ENCODE measurements at places on chromosomes 3 and 15. TPM values are rescaled to one million over a fixed set of nuclear protein-coding genes. Genes with fewer than 3 reads are reported as not detected.

The ADGRG7 gene
- not detected for total RNA-seq

DNA sequence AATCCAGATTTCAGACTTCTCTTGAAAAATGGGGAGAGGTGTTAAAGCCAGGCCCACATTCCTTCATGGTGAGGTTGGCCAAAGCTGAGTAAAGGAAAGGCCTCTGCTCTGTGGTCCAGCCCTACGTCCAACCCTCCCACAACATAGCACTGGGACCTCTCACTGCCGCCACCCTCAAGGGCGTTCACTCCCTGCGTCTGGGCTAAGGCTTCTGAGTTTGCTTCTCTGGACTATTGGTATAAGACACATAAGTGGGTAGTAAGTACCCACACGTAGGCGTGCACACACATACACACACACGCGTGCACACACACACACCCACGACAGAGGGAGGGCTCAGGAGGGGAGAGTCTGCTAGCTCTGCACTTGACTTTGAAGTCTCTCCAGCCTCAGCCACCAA lies 80.2 kb upstream of the PXYLP1 start:
- no peak for DNase-seq

DNA sequence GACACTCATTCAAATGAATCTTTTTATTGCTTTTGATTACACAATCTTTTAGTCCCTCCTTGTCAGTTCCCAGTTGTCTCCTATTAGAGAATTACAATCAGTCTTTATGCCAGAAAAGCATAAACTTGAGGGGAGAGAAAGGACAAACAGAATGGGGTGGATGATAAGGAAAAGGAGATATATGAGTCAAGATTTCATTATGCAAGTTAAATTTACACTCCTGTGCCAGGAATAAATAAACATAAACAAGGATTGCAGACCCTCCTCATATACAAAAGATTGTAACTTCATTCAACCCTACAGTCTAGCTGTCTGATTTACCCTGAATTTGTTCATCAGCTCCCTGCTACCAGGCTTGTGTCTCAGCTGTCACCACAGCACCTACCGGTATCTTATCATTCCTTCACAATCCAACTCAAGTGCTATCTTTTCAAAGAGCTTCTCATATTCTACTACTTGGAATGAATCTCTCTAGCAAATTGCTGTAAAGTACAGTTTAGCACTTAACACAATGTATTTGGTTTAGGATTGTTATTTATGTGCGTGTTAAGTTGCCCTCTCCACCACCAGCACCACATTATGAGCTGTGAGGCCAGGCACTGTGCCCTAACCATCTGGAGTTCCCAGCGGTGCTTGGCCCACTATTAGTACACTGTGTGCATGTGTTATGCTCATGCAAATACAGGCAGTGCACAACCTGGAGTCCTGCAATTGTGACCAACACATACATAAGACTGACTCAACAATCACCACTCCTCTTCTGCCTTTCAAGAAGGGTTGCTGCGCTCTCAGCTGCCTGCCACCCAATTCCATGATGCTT lies 504.1 kb downstream of the TBL1XR1 start:
- DNase-seq: no peak

The POPDC2 gene
- 1.1 TPM for total RNA-seq

- peak; percentile 88 for DNase-seq
These were observed 20.9 kb downstream of the CD276 start for GRCh38 chr15:73704869-73705645.

The GMNC gene
- total RNA-seq: under 0.01 TPM

DNA sequence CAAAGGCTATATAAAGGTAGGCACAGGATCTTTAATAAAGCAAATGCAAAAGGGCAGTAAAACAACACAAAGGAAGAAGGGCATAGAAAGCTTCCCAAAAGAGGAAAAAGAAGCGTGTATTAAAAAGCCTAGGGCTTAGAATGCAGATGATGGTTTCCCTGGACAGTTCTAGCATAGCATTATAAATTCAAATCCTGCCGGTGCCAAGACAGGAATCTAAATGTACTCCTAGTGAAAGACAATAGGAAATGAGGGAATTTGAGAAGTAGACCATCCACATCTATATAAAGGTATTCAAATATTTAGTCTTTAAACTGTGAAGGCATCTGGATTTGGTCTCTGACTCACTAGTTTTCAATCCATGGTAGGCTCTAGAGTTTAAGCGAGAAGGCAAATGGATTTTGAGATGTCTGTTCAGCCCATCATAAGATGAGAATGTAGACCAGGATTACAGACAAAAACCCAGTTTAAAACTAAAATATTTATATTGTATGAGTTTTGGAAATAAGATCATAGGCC lies 431.8 kb downstream of the TBL1XR1 start:
- no peak for DNase-seq

DNA sequence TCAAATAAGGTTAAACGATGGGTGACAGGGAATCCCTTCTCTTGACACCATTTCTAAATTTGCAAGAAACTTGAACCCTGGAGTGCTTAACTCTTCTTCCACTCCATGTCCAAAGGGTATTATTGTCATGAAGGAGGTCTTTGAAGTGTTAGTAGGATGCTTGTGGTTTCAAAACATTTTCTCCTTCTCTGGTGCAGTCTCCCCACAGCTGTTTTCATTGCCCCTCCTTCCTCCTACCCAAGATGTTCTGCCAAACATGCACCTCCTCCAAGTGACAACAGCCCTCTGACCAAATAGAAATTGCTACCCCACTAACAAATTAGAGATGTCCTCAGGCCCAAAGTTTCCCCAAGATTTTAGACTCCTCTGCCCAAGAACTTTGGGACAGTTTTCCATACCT lies 151.4 kb downstream of the POLR2M start:
- DNase-seq: no peak

- DNase-seq: peak; percentile 52
These were observed 82.0 kb downstream of the LYSMD4 start for GRCh38 chr15:99651023-99651807.

- peak; percentile 51 for DNase-seq
These were observed 20.8 kb downstream of the ARL14 start for GRCh38 chr3:160697637-160698380.

DNA sequence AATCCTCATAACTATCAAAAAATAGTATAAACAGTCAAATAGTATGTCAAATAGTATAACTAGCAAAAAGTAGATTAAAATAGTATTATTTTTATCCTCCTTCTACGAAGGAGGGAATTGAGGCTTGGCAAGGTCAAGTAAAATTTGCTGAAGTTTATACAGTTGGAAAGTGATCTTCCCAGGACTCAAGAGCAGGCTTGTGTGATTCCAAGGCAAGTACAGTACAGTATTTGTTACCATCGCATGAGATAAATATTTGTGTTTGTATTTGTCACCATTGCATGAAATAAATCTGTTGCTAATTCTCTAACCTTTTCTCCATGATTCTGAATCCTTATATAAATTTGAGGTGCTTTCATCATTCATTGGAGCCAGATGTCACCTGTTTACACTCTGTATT lies 28.9 kb downstream of the SH3GL3 start:
- no peak for DNase-seq

The FANCD2OS gene
- total RNA-seq: not detected

DNA sequence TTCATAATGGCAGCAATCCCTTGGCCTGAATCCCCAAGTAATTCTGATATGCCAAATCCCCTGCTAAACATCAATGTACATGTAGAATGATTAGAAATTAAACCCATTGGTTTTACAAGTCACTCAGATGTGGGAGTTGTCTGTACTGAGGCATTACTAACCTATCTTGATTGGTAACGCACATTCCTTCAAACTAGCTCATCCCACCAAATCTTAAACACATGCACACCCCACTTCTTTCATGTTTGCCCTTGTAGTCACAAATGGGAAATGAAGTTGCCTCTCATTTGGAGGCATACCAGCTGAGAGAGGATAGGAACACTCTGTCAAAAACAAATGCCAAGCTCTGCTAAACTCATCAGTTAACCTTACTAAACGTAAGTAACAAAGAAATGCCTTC lies 29.1 kb upstream of the MAN2C1 start:
- no peak for DNase-seq

- no peak for DNase-seq
These were observed 39.0 kb upstream of the TRAK1 start for GRCh38 chr3:42052132-42052483.

The MUC13 gene
- total RNA-seq: not detected

Measured in osteoblast (primary cell).